ENCODE measurements at places on chromosomes 6 and 20.

DNA sequence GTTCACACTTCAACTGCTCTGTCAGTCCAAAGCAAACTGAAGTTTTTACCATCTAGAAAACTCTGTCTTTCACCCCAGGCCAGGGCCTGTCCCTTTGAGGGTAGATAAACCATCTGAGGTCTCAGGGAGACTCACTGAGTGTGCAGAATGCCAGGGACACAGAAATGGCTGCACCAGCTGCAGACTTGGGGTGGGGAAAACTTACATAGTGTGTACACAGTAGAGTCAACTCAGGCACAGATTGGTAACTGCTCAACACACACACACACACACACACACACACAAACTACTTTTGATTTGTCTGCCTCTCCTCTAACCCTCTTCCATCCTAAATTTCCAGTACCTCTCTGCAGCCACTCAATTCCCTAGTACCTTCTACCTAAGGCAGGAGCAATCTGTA, 374.9 kb upstream of the JAG1 start:
- DNase-seq = no peak

GRCh38 chr6:109491207-109491938, 8.4 kb upstream of the ZBTB24 start:
- no peak for DNase-seq

GRCh38 chr6:157905590-157906342, 75.9 kb upstream of the SYNJ2 start:
- no peak for DNase-seq

- no peak for DNase-seq
These were observed 160.4 kb upstream of the MAFB start for GRCh38 chr20:40849456-40849855.

- DNase-seq = no peak
These were observed 27.4 kb downstream of the PMEPA1 start for GRCh38 chr20:57682184-57683101.

GRCh38 chr6:26420688-26421171, 18.7 kb downstream of the BTN3A1 start:
- no peak for DNase-seq

DNA sequence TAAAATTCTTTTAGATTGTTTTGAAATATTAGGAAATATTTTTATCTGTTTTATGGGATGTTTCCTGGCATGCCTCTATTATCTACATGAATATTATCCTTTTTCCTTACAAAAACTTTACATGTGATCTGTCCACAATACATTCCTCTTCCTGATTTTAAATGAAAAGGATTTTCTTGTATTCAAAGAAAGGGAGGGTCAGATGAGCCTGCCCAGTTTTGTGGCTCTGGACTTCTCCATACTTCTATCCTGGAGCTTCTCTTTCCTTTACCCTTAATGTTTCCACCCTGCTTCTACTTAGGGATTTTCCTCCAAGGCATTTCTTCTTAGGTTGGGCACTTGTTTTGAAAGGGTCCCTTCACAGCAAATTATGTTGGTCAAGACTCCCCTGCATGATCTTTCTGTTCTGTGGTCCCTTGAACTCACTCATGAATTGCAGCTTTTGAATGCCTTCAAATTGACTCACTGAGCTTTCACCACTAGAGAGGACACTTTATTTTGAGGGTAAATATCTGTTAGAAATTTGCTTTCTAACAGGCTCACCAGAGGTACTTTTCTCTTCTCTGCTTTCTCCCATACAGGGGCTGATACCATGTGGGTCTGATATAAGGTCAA, 104.9 kb downstream of the CENPW start:
- DNase-seq = no peak

DNA sequence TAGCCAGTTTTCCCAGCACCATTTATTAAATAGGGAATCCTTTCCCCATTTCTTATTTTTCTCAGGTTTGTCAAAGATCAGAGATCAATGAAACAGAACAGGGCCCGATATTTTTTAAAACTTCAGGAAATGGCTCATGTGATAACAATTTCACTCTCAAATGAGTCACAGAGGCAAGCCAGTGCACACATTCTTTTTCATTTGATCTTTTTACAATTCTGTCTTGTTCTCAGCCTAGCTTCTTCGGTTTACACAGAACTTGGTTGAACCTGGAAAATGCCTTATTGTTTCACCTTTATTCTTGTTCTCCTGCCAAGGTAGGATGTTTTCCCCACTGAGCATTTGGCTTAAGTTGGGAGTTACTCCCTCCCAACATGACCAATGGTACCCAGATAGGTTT, 258.9 kb downstream of the COL12A1 start:
- DNase-seq = no peak

- no peak for DNase-seq
These were observed 7.7 kb downstream of the TTBK1 start for GRCh38 chr6:43250992-43251373.

GRCh38 chr20:22752324-22752723, 168.0 kb upstream of the FOXA2 start:
- no peak for DNase-seq

- DNase-seq = no peak
These were observed 200.3 kb upstream of the FAM83B start for GRCh38 chr6:54646069-54646950.

DNA sequence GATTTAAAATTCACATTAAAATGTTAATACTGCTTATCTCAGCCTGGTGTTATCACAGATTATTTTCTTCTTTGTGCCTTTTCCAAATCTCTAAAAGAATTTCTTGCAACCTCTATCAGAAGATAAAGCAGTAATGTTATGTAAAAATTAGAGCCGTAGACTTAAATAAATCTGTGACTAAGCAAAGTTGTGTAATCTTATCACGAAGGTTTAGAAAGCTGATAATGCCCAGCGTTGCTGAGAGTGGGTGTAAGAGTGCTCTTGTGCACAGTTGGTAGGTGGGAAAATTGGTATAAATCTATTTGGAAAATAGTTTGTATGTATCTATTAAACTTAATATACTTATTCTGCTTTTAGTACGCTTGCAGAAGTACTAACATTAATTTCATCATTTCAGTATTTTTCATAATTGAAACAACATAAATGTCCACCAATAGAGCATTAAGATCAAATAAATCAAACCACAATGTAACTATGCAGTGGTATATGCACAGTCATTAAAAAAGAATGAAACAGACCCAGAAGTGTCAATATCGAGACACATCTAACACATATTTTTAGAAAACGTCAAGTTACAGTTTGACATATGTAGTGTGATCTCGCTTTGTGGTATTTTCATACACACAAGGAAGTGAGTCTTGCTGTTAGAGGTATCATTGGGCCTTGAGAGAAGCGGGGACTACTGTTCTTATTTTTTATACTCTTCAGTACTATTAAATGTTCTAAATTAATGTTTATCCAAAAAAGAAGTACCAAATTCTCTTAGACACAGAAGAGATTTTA, 54.4 kb upstream of the PBOV1 start:
- no peak for DNase-seq

GRCh38 chr6:106730718-106731117, 101.3 kb downstream of the QRSL1 start:
- DNase-seq = no peak

GRCh38 chr20:63840405-63840828, 9.4 kb upstream of the ZBTB46 start:
- no peak for DNase-seq

GRCh38 chr6:54426995-54427394, 118.8 kb downstream of the TINAG start:
- DNase-seq = no peak

- DNase-seq = no peak
These were observed 301.0 kb upstream of the SLC35B3 start for GRCh38 chr6:8736156-8736895.

DNA sequence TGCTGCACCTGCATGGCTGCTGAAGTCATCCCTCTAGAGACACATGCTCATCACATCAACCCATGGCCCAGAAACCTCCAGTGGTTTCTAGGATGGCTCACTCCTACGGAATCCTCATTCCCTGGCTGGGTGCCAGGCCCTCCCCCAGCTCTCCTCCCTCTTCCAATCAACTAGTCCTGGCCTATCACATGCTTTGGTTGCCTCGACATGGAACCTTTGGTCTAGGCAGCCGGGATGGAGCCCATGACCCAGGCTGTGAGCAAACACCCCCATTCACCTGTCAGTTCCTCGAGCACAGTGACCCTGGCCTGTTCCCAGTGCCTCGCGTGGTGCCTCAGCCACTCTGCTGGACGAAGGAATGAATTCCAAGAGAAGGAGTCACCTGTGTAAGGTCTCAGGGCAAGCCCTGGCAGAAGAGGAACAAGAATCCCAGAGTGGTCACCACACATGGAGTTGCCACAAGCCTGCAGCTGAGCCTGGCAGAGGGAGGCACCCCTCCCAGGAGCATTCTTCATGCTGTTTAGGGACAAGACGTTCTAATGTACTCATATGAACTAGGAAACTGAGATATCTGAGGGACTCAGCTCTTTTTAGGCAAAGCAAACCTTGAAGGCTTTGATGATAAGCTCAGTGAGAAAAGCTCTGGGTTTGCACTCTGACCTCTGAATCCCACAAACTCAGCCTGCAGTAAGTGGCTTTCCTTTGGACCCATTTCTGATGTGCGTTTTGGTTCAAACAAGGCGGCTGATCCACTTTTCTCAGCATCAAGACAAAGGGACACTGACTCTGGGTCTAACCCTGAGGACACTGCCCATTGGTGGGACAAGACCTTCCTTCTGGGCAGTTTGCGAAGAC, 40.2 kb downstream of the PPP1R3G start:
- DNase-seq = no peak

GRCh38 chr6:134628154-134628553, 310.2 kb upstream of the SGK1 start:
- no peak for DNase-seq

DNA sequence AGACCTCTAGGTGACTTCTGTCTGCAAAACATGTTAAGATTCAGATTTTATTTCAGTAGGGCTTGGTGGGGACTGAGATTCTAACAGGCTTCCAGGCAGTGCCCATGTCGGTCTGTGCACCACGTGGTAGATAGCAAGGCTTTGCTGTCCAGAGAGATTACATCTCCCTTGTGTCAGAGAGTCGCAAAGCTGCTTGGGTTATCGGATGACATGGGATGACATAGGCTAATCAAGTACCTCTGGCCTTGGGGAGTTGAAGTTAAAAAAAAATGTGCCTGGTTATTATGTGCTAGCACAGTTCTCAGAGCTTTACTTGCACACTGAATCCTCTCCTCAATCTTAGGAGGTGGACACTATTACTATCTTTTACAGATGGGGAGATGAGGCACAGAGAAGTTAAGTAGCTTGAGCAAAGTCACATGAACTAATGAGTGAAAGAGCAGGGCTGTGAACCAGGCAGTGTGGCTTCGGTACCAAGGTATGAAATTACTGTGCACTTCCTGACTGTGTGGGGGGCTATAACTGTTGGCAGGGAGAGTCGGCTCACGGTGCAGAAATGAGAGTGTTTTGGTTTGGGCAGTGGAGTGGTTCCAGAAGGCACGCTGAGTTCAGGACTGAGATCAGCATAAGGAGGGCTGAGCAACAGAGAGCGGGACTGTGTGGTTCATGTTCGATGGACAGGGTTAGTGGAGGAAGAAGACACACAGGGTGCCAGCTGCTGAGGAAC, 41.1 kb downstream of the FARS2 start:
- no peak for DNase-seq

DNA sequence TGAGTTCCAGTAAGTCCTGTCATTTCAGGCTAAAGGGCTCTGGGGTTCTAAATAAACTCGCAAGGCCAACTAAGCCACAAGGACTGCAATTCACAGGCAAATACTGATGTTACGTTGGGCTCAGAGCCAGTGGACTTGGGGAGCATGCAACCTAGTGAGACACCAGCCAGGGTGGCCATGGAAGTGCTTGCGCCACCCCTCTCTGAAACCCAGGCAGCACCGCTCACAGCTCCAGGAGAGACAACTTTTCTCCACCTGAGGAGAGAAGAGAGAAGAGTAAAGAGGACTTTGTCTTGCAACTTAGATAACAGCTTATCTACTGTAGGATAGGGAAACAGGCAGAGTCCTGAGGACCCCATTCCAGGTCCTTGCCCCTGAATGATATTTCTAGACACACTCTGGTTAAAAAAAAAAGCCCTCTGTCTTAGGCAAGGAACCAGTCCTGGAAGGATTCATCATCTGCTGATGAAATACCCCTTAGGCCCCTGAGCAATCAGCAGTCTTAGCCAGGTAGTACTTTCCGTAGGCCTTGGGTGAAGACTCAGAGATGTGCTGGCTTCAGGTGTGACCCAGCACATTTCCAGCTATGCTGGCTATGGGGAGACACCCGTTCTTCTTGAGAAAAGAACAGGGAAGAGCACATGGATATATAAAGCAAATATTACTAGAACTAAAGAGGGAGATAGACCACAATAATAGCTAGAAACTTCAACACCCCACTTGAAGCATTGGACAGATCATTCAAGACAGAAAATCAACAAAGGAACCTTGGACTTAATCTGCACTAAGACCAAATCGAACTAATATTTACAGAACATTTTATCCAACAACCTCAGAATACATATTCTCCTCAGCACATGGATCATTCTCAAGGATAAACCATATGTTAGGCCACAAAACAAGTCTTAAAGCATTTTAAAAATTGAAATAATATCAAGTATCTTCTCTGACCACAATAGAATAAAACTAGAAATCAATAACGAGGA, 31.5 kb upstream of the TBC1D32 start:
- no peak for DNase-seq

DNA sequence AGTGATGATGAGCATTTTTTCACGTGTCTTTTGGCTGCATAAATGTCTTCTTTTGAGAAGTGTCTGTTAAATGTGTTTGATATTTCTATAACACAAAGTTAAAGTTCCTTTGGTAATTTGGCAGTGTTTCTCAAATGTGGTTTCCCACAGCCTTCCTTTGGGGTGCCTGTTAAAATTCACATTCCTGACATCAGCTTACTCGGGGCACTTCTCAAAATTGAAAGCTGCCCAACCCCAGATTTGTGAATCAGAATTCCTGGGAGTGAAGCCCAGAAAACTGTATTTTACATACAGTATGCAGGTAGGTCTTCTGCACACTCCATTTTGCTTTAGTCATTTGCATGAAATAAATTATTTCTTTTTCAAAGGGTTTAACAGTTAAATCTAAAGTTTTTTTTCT, 207.9 kb downstream of the GMPR start:
- no peak for DNase-seq

DNA sequence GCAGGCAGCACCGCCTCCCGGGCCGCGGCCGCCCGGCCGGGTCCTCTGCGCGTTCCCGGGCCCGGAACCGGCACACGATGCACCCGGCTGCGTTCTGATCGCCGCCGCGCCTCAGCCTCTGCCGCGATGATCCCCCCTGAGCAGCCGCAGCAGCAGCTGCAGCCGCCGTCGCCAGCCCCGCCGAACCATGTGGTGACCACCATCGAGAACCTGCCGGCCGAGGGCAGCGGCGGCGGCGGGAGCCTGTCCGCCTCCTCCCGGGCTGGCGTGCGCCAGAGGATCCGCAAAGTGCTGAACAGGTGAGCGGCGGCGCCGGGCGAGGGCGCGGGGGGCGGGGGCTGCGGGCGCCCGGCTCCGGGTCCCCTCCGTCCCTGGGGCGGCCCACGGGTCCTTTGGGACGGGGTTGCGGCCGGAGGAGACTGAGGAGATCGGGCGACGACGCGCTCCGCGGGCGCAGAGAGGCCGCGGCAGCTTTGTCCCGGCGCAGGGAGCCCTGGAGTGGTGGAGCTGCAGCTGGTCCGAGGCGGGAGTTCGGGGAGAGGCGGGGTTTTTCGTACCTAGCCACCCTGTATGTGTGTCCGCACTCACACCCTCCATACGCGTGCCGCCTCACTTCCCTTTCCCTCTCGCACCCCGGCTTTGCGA, 659 bp downstream of the SLC35F1 start:
- no peak for DNase-seq

GRCh38 chr6:25041485-25042035, 105.8 kb upstream of the RIPOR2 start:
- DNase-seq = no peak

- no peak for DNase-seq
These were observed 48.4 kb downstream of the FOXF2 start for GRCh38 chr6:1437553-1438406.

Measured in stimulated activated CD4-positive, alpha-beta T cell treated with anti-CD3 and anti-CD28 coated beads, Interleukin-2, amount 100 ng/mL, for 4 hours (primary cell).